ENCODE measurements at places on chromosomes 1 and 21.

DNA sequence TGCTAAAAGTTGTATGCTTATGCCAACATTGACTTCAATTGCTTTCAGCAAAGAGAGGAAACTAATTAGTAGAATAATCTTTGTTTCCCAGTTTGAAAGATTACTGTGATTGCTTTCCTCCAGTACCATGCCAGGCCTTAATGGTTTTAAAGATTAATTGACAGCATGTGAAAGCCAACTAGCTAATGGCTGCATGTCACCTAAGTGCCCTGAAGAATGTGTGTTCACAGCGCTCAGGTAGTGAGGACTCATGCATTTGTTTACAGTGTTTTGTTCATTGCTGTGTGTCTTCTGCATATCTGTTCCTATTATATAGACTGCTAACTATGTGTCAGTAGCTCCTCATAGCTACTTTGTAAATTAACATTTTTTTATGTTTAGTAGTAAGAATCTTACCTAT lies 335.6 kb downstream of the LRRIQ3 start:
- DNase-seq = no peak

DNA sequence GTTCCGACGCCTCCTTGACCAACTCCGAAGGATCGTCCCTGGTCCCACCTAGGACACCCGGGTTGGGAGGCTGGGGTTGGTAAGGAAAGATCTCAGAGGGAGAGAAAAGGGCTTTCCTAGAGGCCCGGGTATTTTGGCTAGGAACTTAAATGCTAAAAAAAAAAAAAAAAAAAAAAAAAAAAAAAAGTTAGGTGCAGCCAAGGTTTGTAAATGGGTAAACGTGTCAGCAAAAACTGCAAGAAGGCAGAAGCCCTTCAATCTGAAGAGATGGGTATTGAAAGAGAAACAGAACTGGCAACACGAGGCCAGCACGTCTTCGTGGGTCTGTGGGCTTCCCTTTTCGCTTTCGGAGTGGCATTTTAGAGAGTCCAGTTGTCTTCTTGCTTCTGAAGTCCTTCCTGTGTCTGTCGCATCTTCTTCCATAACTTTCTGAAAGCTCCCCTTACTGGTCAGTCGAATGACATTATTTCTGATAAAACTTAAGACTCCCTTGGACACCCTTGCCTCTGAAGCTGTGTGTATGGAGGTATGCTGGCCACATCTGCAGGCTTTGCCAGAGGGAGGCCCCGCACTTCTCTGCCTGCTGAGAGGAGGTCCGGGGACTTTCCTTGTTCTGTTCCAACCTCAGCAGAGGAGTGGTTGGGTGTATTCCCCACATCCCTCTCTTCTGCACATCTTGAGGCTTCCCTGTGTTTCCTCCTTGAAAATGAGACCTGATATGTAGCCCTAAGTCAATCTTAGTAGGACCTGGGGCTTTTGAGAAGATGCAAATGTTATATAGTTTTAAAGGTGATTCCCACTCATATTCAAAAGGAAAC lies 745 bp downstream of the RCSD1 start:
- DNase-seq = no peak

- no peak for DNase-seq
Observed at GRCh38 chr1:221739018-221739676, 2.7 kb downstream of the DUSP10 start.

DNA sequence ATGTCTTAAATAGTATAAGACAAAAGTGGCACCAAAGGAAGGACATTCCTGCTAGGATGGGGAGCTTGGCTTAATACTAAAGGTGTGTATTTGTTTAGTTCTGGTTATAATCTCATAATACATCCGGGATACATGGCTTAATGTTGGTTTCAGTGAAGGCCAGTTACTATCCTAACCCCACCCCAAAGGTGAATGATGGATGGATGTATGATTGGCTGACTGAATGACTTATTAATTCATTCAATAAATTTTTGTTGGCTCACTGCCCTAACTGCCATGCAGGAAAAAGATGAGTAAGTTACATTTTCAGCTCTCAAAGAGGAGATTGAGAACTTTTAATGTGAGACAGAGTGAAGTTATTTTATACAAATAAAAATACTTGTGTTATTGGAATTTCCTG lies 52.2 kb downstream of the PHACTR4 start:
- DNase-seq = no peak

DNA sequence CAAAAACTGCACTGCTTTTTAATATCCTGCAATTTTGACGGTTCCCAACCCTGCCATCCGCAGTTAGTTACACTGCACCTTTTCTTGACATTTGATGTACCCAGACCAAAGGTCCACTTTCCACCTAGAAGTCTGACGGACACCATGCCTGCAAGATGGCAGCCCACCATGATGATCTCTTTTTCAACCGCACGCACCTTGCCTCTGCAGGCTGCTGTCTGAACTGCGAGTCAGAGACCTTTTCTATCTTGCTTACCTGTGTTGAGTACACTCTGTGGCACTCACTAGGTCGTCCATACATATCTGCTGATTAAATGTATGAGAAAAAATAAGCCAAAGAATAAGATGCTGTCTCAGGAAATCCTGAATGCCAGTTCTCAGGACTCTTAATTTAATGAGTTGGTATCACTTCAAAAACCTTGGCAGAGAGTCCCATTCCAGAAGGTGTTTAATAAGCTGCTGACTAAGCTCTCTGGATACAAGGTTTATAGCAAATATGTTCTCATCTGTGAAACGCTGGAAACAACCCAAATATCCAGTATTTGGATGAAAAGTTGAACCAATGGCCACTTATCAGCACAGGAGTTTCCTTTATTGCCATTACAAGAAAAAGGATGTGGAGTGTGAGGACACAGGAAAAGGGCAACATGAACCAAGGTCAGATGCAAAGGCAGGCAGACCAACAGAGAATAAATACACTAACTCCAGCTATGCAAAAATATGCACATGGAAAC lies 37.9 kb downstream of the GNG12 start:
- no peak for DNase-seq

GRCh38 chr1:43348809-43349593 lies 9.8 kb upstream of the CDC20 start:
- DNase-seq = no peak

- DNase-seq = no peak
Observed at GRCh38 chr1:63634471-63634870, 41.3 kb downstream of the PGM1 start.

- DNase-seq = no peak
Observed at GRCh38 chr1:209045331-209046057, 538.0 kb upstream of the CAMK1G start.

DNA sequence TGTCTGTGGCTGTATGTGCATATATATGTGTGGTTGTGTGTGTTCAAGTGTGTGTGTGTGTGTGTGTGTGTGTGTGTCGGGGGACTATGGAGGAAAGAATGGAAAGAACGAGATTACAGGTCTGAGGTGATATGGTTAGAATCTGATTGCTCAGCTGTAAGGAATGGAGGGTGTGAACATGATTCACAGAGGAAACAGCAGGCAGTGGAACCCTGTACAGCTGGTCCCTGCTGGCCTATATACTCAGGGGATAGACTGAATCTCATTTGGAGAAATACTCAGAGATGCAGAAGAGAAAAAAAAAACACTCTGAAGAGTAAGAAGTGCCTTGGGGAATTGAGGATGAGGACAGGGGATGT lies 180.1 kb upstream of the ESRRG start:
- no peak for DNase-seq

DNA sequence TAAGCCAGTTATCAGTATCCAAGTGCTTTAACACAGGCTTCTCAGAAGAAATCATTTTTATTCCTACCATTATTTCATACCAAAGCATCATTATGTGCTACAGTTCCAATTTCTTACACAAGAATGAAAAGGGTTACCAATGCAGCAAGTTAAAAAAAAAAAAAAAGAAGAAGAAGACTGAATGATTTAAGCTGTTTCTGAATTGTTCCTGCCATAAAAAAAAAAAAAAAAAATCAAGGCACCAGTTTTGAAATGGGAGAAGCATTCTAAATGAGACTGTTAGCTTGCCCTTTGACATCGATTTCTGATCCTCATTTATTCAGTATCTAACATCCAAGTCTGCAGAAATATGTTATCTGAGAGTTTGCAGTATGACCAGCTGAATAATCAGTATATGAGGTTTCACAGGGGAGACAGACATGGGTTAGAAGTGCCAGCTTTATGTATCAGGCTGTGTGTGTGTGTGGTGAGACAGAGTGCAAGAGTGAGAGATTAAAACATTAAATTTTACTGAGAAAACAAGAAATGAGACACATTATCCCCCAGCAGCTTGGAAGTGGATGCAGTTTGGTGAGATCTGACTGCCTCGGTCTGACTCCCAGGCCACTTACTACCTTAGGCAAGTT lies 105.8 kb downstream of the COLGALT2 start:
- no peak for DNase-seq

GRCh38 chr1:43947061-43947873 lies 517 bp downstream of the IPO13 start:
- no peak for DNase-seq

- DNase-seq = no peak
Observed at GRCh38 chr1:220952961-220953643, 73.9 kb downstream of the HLX start.

DNA sequence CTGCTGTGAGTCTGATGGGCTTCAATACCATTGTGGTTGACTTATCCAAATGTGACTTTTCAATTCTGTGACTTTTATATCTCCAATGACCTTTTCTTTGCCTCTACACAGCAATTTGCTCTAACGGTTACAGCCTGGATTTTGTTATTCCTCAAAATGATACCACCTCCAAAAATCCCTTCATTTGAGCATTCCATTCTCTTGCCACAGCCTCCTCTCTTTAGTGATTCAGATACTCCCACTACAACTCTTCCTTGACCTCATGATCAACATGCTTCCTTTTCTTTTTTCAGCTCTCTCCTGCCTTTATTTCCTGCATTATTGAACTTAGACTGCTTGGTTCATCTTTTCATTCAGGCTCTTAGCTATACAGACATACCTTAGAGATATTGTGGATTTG lies 16.6 kb upstream of the IL19 start:
- DNase-seq = no peak

DNA sequence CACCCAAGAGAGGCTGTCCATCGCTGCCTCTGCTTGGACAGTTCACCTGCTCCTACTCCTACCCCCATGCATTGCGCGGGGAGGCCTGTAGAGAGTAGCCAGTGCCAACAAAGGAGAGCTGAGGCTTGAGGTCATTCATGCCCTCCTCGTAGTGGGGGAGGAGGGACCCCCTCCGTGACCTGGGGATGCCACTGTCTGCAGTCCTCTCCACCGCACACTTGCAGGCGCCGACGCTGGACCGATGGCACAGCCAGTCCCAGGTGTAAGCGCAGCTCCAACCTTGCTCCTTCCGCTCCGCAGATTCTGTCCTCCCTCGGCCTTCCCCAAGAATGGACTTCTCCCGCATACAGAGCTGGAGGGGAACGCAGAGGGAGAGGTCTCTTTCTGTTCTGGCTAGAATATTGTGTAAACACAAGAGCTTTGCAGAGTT lies 672 bp upstream of the PHLDA3 start:
- DNase-seq = no peak

DNA sequence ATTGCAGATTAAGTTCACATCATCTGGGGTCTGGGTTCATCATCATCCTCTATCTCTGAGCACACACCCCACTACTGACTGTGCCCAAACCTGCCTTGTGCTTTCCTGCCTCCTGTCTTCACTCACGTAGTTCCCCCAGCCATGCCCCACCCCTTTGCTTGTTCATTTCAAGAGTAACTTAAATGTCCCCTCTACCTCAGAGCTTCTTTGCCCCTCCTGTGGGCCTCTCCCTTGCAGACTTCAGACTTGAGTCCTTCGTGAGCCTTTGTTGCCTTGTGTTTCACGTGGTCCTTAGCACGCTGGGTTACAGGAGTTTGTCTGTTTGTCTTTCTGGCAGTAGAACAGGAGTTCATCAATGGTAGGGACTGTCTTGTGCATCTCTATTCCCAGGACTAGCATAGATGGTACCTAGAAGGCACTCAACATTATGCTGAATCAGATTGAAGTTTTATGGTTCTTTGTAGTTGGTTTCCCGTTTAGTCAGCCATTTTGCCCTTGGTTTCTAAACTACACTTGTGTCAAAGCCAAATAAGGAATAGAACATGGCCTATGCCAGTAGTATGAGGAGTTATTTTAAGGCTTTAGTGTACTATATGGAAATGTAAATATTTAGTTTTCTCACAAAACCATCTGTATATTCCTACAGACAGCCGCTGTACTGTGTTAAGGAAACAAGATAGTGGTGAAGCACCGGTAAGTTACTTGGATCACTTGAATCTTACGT lies 86.2 kb downstream of the TTC3 start:
- DNase-seq = no peak

GRCh38 chr21:36347962-36348328 lies 27.9 kb downstream of the MORC3 start:
- no peak for DNase-seq

GRCh38 chr1:95903060-95903459 lies 669.0 kb downstream of the RWDD3 start:
- no peak for DNase-seq

DNA sequence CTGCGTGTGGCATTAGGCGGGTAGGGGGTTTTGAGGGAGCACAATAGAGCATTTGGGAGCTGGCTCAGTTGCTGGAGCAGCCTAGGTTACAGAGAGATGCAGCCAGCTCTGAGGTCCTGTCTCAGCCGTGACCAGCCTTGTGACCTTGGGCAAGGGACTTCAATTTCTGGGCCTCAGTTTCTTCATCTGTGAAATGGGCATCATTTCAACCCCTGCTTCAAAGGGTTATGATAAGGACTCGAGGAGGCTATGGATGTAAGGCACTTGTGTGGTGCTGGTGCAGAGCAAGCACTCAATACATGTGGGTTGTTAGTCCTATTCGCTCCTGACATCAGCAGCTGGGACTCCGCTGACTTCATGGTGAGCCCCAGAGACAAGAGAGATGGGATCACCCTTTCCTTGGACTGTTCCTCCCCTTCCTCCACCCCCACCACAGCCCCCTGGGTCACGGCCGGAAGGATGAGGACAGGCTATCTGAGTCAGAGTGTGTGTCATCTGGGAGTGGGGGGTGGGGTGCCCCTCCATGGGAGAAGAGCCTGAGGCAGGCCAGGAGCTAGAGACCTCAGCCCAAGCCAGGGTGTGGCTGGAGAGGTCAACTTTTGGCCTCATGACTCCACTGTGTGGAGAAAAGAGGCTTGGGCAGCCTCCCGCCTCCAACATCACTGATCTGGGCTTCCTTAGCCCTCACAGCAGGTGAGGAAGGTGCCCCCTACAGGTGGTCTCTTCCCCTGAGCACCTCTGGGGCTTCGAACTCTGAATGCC lies 71.4 kb upstream of the ZBTB40 start:
- no peak for DNase-seq

GRCh38 chr1:52072291-52072690 lies 16.2 kb downstream of the BTF3L4 start:
- DNase-seq = no peak

DNA sequence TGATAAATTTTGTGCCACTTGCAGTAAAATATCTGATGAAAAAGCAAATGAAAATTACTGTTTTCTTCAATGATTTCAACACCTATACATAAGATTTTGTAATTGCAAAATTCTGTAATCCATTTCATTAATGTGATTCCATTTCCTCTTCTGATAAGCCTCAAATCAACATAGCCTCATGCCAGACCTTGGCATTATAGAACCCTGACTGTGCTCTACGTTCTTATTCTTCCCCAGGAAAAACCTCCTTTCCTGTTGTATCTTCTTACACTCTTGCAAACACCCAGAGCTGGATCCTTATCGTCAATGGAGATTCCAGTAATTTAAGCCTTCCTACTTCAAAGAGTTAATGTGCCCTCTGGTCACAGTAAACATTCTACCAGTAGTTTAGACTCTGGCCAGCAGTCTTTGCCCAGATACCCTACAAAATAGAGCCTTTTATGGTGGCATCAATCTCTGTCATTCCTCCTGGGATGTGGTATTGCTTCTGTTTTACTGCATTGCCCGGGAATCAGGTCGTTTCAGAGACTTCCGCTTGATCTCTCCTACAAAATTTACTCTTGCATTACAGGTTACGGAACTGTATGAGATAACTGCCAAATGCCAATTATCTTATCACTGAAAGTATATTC lies 48.5 kb upstream of the CHRM3 start:
- DNase-seq = no peak

All from brain pericyte (primary cell).